ENCODE measurements at places on chromosomes 7 and 10.

DNA sequence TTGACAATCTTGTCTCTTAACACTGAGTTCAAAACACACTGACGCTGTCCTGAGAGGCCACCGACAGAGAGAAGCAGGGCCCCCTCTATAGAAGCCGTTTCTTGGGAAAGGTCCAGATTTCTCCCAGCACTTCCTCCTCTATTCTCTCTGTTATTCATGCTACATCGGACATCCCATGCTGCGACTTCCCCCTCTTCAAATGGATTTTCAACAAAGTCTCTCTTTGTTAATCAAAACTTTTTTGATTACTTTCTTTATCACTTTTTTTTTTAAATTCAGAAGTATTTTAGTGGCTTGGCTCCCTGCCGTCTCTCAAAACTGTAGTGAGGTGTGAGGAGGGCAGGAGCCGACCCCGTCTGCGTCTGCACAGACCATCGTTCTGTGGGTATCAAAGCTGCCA, 298.9 kb upstream of the PITRM1 start:
- DNase-seq: no peak

- DNase-seq: no peak
Measured at GRCh38 chr7:29412912-29413311, 150.7 kb upstream of the PRR15 start.

DNA sequence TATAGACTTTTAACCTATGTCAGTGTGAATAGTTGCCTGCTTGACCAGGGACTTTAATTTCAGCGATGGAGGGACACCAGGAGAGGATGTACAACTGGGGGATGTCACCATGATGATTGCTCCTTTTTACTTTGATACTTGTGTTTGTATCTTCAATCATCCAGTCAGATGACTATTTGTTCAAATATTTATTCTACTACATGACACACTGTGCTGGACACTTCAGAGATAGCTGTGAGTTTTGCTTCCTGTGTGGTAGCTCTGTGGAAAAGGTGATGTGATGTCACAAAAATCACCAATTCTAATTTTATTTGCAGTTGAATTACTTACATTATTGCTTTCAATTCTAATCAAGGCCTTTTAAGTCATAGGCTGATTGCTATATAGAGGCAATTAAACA, 62.7 kb upstream of the CREB5 start:
- DNase-seq: no peak

- DNase-seq: no peak
Measured at GRCh38 chr7:68478326-68478725, 1119.9 kb upstream of the AUTS2 start.

- DNase-seq: no peak
Measured at GRCh38 chr10:71989661-71990454, 25.7 kb downstream of the CHST3 start.

- DNase-seq: no peak
Measured at GRCh38 chr7:37128327-37129034, 320.2 kb downstream of the ELMO1 start.

- no peak for DNase-seq
Measured at GRCh38 chr10:78549140-78549935, 515.7 kb downstream of the RPS24 start.

GRCh38 chr7:116315803-116316202, 105.5 kb downstream of the TES start:
- DNase-seq: no peak

DNA sequence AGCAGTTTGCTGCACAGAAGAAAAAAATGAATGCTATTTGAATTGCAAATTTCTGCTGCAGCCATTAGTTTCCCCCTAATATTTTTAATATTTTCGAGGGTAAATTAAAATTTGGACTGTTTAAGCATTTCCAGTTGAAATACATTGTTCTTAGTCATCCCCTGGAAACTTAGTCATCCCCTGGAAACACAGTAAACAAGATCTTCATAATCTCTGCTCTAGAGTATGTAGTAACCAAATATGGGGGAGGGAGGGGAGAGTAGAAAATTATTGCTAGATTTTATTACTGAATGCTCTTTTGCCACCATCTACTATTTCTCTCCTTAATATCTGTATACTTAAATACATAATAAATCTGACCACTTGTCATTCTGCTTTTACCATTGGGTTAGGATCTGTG, 1053.3 kb downstream of the SORCS1 start:
- no peak for DNase-seq

DNA sequence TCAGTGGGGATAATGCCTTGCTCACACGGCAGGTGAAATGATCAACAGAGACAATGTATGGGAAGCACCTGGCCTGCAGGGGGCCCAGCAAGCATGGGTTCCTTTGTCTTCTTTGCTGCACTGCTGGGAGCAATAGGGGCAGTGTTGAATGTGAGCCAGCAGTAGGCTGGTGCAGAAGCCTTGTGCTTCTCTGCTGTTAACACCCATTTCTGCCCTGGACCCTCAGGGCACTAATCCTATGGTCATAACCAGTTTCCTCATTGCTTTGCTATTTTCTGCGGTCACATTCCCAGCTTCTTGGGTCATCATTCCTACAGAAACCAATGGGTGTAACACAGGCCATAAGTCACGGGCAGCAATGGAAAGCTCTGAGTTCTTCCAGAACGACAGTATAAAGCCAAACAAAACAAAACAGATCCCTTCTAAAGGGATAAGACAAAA, 10.9 kb upstream of the LGI1 start:
- no peak for DNase-seq

- no peak for DNase-seq
Measured at GRCh38 chr7:127600885-127601284, 7.3 kb downstream of the FSCN3 start.

- no peak for DNase-seq
Measured at GRCh38 chr10:79502561-79503309, 9.6 kb upstream of the EIF5AL1 start.

DNA sequence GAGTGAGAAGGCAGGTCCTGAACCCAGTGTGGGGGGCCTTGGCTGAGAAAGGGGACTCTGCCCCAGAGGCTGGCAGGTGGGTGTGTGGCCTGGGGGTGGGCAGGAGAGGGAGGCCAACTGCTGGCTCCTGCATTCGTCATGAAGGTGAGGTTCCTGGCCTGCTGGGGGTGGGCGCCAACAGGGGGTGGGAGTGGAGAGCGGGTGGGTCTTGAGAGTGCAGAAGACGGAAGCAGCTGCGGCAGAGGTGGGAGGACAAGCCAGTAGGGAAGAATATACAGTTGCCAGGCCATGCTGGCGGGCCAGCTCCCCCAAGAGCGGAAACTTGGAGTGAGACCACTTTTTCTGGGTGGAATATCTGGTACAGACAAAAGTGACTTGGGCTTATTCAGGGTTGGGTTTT, 23.4 kb downstream of the GHRHR start:
- no peak for DNase-seq

DNA sequence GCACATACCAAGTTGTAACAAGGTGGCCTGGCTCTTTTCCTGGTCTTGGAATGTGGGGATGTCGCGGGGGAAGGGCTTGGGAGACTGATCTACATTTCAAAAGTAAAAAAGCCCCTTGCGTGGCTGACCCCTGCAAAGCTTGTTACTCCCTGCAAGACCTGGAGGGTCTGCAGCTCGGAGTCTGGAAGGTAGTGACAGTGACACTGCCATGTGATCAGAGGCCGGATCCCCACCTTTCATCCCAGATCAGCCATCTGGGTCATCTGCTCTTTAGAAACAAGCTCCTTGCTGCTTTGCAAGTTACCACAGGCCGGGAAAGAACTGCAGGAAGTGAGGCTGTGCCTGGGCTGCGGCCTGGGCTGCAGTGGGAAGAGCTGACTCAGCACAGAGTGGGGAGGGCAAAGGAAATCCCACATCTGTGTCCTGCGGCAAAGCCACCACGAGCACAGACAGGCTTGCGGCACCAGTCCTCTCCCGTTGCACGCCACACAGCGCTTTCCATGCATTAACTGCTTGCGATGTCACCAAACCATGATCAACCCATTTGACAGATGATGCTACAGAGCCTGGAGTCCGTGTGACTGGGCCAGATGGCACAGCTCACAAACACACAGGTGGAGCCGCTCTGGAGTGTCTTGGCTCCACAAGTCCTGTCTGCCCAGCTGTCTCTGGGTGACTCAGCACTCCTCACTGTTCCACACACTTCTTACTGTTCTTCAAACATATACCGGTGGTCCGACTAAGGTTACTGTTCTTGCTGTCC, 97.7 kb downstream of the SH3PXD2A start:
- DNase-seq: no peak

DNA sequence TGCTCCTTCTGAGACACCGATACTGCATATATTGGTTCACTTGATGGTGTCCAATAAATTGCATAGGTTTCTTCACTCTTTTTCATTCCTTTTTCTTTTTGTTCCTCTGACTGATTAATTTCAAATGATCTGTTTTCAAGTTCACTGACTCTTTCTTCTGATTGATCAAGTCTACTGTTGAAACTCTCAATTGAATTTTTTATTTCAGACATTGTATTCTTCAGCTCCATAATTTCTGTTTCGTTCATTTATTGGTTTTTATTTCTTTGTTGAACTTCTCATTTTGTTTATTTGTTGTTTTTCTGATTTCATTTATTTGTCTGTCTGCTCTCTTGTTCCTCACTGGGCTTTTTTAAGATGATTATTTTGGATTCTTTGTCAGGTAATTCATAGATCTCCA, 13.6 kb downstream of the CASP7 start:
- DNase-seq: no peak

- no peak for DNase-seq
Measured at GRCh38 chr10:70558871-70559810, 43.4 kb downstream of the PRF1 start.

All from hematopoietic multipotent progenitor cell treated with erythropoietin and hydrocortisone succinate and interleukin-3 and kit ligand, for 15 days (in vitro differentiated cells).